ENCODE measurements at places on chromosomes 4 and X.
A peak's percentile ranks its signal among the peaks of the same experiment; 100 is the strongest.

- peak; percentile 3 for DNase-seq
Observed at GRCh38 chr4:111283066-111283677, 660.3 kb upstream of the PITX2 start.

DNA sequence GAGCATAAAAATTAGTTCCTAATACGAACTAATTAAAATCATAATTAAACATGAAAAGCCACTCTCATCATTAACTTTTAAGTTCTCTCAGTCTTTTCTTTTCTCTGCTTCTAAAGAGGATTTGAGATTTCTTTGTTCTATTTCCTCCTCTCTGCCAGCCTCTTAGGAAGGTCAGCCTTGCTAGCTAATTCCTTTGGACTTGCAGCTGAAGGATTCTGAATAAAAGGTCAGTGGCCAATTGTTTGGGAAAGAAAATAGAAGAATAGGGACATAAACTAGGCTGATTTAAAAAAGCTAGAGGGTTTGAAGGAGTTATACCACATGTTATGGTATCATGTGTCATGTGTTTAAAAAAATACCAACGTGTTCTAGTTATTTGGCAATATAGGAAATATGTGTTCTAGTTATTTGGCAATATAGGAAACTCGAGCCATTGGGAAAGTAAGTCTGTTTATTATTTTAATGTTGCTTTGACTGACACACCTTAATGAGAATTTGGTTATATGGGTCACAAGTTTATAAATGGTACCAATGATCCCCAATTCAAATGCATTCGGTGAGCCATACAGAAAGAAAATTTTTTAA lies 1668.7 kb upstream of the PCDH7 start:
- no peak for DNase-seq

- DNase-seq, result no peak
Observed at GRCh38 chr4:8320386-8320750, 50.8 kb downstream of the HTRA3 start.

- no peak for DNase-seq
Observed at GRCh38 chrX:151977009-151977408, 2.5 kb upstream of the GABRE start.

DNA sequence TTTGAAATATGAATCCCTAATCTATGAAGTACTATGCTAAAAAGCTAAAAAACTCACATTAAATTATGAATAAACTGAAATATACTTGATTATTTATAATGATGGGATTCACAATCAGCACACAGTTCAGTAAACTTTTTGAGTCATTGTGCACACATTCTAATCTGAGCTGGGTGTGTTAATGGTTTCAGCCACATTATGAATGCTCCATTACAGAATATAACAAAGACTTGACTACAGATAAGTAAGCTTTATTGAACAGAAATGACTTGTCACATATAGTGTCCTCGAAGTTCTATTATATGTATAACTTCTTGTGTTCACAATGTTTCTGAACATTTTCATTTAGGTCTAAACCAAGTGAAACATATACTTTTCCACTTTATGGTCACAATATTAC lies 1649.9 kb upstream of the IGFBP7 start:
- DNase-seq, result no peak

- DNase-seq, result no peak
Observed at GRCh38 chrX:17154001-17154400, 207.5 kb downstream of the REPS2 start.

- DNase-seq, result no peak
Observed at GRCh38 chrX:97909245-97909644, 1025.5 kb downstream of the RPA4 start.

DNA sequence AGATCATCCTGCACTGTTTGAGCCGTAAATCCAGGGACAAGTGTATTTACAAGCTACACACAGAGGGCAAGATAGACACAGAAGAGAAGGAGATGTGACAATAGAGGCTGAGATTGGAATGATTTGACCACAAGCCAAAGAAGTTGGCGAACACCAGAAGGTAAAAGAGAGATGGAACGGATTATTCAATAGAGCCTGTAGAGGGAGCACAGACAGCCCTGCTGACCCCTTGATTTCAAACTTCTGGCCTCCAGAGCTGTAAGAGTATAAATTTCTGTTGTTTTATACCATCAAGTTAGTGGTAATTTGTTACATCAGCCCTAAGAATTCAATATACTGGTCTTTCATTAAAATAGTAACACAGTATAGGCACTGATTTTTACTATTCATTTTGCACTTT lies 447.8 kb downstream of the FAT4 start:
- DNase-seq, result no peak

GRCh38 chr4:150982557-150983233 lies 32.4 kb downstream of the LRBA start:
- DNase-seq, result no peak

All from naive B cell (primary cell).